ENCODE measurements at places on chromosomes 12 and 14.

GRCh38 chr12:92341065-92341668 lies 195.5 kb upstream of the BTG1 start:
- DNase-seq = no peak

DNA sequence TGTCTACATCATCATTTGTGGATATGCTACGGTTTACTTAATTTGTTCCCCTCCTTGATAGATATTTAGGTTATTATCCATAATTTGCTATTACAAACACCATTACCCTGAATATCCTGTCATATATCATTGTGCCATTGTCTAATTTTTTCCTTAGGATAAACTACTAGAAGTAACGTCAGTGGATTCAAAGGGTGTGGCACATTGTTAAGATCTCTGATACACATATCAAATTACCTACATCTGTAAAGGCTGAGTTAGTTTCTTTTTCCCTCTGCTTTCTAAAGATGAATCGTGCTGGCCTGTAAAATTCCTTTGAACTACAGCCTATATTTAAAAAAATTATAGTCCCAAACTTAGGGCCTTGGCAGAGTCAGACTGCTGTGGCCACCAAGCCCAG lies 53.9 kb upstream of the STRN3 start:
- no peak for DNase-seq

DNA sequence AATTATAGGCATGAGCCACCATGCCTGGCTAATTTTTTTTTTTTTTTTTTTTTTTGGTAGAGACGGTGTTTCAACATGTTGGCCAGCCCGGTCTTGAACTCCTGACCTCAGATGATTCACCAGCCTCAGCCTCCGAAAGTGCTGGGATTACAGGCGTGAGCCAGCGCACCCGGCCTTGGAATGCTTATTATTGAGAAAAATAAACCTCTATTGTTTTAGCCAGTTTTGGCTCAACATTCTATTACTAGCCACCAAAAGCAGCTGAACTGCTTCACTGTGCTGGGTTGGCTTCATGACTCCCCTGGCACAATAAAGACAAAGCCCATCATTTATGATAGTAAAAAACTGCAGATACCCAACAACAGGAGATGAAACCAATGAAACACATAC lies 93.5 kb upstream of the CEP83 start:
- no peak for DNase-seq

GRCh38 chr14:103528146-103528586 lies 830 bp upstream of the TRMT61A start:
- no peak for DNase-seq

GRCh38 chr14:77529213-77529612 lies 30.6 kb upstream of the ISM2 start:
- no peak for DNase-seq

DNA sequence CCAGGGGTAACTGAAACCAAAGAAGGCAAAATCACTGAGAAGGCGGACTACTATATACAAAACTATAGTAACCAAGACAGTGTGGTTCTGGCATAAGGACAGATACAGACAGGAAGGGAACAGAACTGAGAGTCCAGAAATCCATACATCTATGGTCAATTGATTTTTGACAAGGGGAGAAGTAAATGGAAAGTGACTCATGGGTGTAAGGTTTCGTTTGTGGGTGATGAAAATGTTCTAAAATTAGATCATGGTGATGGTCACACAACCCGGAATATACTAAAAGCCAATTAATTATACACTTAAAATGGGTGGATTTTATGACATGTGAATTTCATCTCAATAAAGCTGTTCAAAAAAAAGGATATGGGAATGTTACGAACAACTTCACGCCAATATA lies 18.7 kb downstream of the ANGEL1 start:
- DNase-seq = no peak

DNA sequence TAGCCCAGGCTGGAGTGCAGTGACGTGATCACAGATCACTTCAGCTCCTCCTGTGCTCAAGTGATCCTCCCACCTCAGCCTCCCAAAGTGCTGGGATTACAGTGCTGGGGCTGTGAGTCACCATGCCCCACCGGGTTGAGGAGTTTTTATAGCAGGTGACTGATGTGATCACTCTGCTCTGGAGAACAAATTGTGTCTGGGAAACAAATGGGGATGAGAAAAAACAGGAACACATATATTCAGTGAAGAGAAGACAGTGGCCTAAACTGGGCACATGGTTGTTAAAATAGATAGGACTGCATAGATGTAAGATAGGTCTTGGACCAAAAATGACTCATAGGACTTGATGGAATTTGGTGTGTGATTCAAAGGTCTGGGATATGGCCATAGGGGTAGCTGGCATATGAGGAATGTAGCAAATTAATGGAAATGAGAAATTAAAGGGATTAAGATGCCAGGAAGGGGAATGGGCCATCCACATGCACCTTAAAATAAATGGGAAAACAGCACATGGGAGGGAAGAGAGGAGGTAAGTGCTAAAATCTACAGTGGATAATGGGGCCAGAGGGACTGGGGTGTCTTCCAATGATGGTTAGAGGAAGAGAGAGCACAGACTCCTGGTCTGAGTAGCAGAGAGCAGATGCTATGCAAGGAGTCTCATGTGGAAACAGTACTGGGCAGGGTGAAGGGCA lies 11.2 kb downstream of the BCAT1 start:
- DNase-seq = no peak

DNA sequence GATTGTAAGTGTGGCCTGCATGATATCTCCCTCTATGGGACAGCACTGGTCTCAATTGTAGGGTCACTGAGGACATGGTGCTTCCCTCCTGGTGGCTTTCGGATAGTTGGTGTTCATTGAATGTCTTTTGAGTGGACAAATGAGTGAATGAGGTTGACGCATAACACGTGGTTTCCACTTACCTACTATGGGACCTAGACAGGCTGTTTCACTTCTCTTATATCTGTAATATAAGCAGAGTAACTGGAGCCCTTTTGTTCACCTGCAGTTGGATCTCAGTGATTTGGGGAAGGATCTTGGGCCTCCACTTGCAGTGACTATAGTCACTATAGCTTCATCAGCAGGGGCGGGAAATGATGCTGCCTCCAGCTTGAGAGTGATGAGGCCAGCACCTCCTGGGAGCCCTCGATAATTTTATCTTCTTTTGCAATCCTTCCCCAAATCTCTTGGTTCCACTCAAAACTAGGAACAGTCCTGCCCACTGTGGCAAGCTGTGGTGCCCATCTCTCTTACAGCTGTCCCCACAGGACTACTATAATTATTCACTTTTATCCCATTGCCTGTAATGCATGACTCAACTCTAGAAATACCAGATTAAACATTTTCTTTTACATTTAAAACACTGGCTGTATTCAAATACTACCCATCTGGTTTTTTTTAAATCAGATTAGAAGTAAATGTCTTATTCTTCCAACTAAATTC lies 242.9 kb downstream of the CHST11 start:
- DNase-seq = no peak

- no peak for DNase-seq
These were observed 70.1 kb downstream of the PRKD1 start for GRCh38 chr14:29857551-29857950.

DNA sequence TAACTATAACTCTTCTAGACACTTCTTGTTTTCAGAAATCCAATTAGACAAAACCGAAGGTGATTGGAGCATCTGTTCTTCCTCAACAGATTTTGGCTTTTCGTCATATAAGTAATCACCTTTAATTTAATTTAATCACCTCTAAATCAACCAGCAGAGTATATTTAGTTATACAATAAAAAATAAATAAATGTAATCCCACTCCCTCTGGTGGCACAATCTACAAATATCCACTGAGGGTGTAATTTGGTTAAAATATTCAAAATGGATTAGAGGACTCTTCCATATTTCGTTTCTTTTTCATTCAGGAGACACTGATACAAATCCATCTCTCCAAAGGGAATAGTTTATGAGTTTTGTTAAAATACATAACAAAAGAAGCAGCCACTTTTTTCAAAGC lies 18.3 kb upstream of the SLC35F4 start:
- no peak for DNase-seq

DNA sequence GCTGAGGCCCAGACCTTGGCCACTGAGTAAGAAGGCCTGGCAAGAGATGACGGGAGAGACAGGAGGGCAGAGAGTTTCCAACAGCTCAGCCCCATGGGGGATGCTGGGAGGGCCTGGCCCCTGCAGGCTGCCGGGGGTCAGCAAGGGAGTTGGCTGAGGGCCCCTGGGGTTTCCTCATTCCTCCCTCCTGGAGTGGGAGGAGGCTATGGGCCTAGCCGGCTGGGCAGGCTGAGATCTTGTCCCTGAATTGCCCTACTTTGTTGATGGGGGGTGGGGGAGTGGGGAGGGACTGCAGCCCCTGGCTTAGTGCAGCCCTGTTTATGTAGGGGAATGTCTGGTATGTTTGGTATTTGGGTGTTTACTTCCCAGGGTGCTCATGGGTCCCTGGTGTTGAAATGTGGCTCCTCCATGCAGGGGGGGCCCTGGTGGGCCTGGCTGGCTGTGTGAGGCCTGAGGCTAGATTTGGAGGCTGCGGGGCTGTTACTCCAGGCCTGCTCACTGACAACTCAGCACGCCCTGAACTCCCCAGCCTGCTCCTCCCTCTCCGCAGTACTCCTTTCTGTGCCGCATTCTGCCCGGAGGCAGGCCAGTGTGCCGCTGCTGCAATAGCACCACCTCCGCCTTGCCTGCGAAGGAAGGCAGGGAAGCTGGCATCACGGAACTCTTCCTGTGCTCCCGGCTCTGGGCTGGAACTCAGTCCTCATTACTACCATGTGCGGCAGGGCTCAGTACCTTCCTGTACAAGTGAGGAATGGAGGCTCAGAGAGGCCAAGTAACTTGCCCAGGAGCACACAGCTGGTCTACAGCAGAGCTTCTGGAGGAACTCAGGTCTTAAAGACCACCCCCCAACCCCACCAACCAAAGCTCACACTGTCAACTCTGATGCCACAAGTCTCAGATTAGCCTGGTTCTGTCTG lies 25.3 kb downstream of the JDP2 start:
- no peak for DNase-seq

Data from activated naive CD8-positive, alpha-beta T cell treated with anti-CD3 and anti-CD28 coated beads, Interleukin-2, amount 50 U/mL, for 16 hours (primary cell).